ENCODE measurements at places on chromosomes 4 and X.

DNA sequence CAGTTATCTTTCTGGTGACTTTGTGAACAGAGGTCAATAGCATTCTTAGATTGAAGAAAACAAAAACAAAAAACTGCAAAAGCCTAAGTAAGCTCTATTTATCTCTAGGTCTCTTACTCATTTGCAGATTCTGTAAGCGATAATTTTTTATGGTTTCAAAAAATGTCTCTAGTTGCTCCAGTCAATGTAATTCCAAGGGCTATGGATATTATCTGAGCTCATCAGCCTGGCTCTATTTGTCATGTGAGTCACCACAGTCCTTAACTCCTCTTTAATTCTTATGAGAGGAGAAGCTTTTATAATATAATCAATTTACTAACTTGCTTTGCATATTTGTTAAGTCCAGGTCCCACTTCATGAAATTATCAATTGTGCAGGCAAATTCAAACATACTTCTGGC, 79.1 kb downstream of the NPFFR2 start:
- DNase-seq: no peak

GRCh38 chrX:44156726-44157125, 183.5 kb upstream of the NDP start:
- no peak for DNase-seq

- DNase-seq: no peak
Observed at GRCh38 chr4:1247864-1248244, 1.1 kb downstream of the CTBP1 start.

GRCh38 chr4:1321486-1321885, 25.5 kb upstream of the UVSSA start:
- no peak for DNase-seq

- peak; percentile 14 for DNase-seq
Observed at GRCh38 chrX:110665223-110666002, 130.2 kb downstream of the CHRDL1 start.

- no peak for DNase-seq
Observed at GRCh38 chrX:16718824-16719333, 533 bp upstream of the SYAP1 start.

- no peak for DNase-seq
Observed at GRCh38 chrX:135890087-135890585, 3.1 kb downstream of the CT45A10 start.

GRCh38 chr4:61934198-61934597, 734.1 kb downstream of the ADGRL3 start:
- DNase-seq: no peak

- no peak for DNase-seq
Observed at GRCh38 chrX:113594123-113594841, 753.7 kb upstream of the AMOT start.

- DNase-seq: no peak
Observed at GRCh38 chr4:184238072-184238745, 20.5 kb upstream of the ENPP6 start.

GRCh38 chr4:41586675-41587225, 48.8 kb downstream of the LIMCH1 start:
- DNase-seq: no peak

DNA sequence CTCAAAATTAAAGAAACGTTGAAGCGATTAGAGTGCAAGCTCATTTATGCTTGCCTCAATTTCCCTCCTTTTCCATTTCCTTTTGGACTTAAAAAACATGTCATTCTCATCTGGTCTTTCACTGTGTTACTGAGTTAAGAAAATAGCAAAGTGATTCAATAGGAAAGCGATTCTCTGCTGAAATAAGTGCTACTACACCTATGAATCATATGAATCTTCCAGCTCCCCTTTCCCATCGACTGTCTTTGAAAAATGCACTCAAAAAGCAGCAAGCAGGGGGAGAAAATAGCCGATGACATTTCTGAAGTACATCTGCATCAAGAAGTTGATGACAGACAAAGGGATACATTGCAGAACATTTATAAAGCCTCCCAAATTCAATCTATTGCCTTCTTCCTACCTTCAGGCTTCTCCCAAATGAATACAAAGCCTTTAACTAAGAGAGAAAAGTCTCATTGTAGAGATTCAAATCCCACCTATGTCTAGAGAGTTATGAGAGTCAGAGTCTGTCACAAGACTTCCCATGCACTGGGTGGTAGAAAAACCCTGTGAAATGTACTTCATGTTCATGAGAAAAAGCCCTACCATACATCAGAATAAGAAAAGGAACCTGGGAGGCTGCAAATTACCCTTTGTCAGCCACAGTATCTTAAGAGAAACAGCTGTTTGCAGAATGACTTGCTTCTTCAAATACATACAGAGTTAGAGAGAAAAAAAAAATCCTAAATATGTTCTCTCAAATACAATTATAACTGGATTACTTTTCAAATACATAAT, 78.9 kb downstream of the MBNL3 start:
- DNase-seq: no peak

DNA sequence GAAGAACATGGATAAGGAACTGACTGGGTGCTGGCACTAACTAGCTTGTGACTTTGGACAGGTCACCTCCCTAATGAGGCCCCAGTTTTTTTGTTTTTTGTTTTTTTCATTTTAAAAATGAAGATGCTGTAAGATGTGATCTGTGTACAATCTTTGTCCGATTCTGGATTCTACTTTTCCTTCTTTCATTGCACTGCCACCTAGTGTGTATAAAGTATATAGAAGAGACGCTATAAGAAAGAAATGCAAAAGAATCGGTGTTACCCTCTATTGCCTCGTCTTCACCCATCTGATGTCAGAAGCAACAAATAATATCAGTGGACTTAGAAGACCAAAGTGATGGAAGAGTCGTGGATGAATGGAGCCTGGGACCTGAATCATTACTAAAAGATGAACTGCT, 58.6 kb upstream of the P2RY10 start:
- no peak for DNase-seq

GRCh38 chrX:150680974-150681373, 12.2 kb upstream of the MTMR1 start:
- DNase-seq: peak; percentile 12

GRCh38 chr4:99998062-99998867, 48.2 kb upstream of the H2AZ1 start:
- no peak for DNase-seq

GRCh38 chr4:122842392-122842791, 15.8 kb downstream of the FGF2 start:
- DNase-seq: no peak

DNA sequence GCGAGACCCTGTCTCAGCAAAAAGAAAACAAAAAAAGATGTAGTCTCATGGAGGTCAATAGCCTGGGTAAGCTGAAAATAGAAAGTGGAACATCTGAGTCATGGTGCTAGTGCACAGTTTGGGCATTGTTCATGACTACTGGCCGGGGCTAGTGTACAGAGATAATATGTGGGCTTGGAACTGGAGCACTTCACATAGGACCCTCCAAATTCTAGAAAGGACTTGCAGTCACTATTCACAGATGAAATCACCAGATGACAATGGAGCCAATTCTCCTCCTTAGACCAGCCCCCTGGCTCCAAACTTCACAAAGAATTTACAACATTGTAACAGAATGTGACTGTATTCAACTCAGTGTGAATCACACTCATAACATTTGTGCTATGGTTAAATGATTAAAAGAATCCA, 367.8 kb upstream of the SLC7A11 start:
- no peak for DNase-seq

DNA sequence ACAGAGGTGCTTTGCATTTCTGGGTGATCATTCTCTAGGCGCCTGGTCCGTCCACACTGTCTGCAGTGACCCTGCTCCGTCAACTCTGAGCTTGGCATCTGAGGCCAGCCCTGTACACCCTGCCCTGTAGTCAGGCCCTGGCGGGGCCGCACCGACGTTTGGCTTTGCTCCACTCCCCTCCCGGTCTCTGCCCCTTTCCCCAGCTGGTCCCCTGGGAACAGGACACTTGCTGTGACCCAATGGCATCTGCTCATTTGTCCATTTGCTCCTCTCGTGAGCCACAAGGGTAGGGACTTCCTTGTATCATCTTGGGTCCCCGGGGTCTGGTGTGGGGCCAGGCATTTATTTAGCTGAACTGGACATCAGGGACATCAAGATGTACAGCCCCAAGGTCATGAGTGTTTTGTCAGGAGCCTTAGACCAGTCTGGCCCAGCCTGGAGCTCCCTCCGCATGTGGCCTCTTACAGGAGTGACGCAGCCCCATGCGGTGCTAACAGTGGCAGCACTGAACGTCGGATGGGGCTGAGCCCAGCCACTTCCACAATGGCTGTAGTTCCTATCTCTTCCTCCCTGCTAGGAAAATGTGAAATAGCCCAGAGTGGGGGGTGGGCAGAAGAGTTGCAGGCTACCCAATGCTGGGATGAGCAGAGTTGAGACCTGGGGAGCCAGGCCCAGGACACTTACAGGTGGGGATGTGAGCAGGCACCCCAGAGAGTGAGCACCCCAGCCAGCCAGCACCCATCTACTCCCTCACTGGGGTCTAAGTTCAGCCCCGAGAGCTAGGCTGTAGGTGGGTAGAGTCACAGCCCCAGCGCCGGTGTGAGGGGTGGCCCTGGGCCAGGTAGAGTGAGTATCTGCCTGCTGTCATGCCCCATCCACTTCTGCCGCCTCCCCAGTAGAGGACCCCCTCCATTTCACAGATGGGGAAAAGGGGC, 2.0 kb upstream of the SH3BP2 start:
- no peak for DNase-seq

DNA sequence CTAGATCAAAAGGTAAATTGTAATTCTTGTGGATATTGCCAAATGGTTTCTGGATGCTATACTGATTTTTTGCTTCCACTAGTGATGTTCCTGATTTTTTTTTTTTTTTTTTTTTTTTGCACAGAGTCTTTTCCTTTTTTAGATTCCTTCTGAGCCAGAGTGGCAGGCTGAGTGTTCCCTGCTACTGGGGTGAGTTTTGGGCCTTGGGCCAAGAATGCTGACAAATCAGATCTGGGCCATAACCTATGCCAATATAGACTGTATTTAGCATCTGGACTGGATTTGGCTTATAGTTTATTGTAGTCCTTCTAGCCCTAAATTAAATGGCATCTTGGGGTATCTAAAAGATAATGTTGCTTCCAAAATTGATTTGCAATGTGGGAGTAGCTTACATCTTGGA, 52.8 kb downstream of the REPS2 start:
- no peak for DNase-seq

DNA sequence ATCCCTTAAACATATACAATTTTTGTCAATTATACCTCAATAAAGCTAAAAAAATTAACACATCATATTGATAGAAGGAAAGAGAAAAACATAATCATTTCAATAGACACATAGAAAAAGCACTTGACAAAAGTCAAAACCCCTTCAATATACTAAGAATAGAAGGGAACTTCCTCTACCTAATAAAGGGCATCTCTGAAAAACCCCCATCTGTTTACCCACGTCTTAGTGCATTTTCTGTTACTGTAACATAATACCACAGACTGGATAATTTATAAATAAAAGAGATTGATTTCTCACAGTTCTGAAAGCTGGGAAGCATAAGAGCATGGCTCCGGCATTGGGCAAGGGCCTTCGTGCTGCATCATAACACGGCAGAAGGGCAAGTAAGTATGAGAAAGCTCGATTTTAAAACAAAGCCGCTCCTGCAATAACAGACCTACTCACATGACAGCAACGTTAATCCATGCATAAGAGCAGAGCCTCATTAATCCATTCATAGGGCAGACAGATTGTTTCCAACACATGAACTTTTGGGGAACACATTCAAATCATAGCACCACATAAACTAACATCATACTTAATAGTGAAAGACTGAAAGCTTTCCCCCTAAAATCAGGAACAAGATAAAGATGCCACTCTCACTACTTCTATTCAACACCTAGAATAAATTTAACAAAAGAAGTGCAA, 15.7 kb downstream of the STEEP1 start:
- no peak for DNase-seq

GRCh38 chrX:78106651-78106986, 2.6 kb downstream of the PGK1 start:
- DNase-seq: no peak

- no peak for DNase-seq
Observed at GRCh38 chr4:174553828-174554227, 31.5 kb upstream of the HPGD start.

DNA sequence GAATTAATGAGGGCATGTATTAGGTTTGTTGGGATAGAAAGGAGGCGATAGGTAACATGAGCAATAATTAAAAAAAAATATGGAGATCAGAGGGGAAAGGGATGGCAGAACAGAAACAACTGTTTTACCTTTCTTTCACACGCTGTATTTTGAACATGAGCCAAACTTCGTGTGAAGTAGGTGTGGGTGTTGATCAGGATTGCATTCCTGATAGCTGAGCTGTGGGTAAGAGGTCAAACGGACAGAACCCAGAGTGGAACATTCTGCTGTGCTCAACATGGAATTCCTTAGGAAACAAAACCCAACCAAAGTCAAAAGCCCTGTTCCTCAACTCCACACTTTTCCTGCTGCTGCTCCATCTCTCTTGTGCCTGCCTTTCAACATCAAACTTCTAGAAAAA, 162.5 kb upstream of the CASK start:
- DNase-seq: no peak

DNA sequence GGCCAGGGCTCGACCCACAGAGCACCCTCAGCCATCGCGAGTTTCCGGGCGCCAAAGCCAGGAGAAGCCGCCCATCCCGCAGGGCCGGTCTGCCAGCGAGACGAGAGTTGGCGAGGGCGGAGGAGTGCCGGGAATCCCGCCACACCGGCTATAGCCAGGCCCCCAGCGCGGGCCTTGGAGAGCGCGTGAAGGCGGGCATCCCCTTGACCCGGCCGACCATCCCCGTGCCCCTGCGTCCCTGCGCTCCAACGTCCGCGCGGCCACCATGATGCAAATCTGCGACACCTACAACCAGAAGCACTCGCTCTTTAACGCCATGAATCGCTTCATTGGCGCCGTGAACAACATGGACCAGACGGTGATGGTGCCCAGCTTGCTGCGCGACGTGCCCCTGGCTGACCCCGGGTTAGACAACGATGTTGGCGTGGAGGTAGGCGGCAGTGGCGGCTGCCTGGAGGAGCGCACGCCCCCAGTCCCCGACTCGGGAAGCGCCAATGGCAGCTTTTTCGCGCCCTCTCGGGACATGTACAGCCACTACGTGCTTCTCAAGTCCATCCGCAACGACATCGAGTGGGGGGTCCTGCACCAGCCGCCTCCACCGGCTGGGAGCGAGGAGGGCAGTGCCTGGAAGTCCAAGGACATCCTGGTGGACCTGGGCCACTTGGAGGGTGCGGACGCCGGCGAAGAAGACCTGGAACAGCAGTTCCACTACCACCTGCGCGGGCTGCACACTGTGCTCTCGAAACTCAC, 3.6 kb downstream of the MID1IP1 start:
- DNase-seq: peak; percentile 26

DNA sequence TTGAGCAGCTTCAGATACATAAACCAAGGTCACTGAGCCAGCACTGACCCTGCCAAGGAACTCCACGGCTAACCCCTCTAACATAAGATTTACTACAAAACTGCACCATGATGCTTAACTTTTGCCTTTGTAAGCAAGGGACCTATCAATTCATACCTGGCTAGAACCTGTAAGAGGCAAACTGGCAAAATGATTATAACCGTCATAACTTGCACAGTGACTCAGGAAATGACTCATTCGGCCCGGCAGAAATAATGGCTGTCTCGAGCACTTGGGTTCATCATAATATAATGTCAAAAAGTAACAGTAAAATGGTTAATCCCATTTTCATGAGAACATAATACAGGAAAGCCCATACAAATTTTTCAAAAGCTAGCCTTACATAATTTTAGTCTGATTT, 17.2 kb downstream of the RASGEF1B start:
- DNase-seq: peak; percentile 22
